ENCODE measurements at places on chromosomes 13 and 19. TPM values are rescaled to one million over a fixed set of nuclear protein-coding genes. Genes with fewer than 3 reads are reported as not detected.

WDR18 gene
- 6.8 TPM for total RNA-seq

CGB8 gene
- total RNA-seq = not detected

ATP1A3 gene
- total RNA-seq = 0.14 TPM

RASAL3 gene
- 4.1 TPM for total RNA-seq

CLEC17A gene
- total RNA-seq = not detected

TUBB4A gene
- total RNA-seq = not detected

RAB3D gene
- 14.2 TPM for total RNA-seq

CGB2 gene
- not detected for total RNA-seq

ZNF709 gene
- 3.5 TPM for total RNA-seq

ZNF823 gene
- total RNA-seq = 8.2 TPM

ODAD3 gene
- total RNA-seq = 0.35 TPM

N4BP2L1 gene
- 31.7 TPM for total RNA-seq

- DNase-seq = no peak
Measured at GRCh38 chr13:97953376-97953970, at the start of gene IPO5. Gene IPO5 (plus strand): TSS chr13:97953675. CDS start chr13:97976697, 23,022 bp downstream.

DNA sequence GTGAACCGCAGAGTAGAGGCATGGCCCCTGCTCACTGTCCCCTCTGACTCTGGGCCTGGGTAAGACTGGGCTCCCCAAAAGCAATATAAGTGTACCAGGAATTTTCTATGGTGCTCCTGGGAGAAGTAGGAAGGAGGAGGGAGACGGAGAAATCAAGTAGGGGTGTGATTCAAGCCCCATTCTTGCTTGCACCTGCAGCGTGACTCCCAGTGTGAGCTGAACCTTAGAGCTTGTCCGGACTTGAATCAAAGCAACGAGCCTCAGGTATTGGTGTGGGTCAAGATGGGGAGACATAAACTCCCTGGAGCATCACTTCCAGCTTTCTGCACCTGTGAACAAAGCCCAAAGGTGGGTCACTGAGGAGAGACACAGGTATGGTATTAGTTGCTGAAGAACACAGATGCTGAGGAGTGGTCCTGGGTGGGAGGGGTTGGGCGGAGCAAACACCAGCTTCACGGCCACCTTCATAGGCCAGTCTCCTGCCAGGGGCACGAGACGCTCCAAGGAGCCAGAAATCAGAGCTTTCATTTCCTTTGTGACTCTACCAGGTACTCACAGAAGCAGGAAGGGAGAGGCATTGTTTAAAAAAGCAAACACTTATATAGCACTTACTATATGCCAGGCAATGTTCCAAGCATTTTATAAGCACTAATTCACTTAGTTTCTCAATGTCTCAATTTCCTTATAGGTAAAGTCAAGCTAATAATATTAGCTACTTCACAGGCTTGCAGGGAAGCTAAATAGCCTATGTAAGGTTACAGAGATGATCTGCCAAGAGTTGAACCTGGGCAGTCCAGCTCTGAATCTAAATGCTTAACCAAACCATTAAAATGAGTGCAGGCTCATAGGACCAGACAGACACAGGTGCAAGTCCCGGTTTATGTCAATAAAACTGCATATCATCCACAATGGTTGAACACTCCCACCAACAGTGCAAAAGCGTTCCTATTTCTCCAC lies 775.3 kb downstream of the UQCRFS1 start:
- no peak for DNase-seq

DNA sequence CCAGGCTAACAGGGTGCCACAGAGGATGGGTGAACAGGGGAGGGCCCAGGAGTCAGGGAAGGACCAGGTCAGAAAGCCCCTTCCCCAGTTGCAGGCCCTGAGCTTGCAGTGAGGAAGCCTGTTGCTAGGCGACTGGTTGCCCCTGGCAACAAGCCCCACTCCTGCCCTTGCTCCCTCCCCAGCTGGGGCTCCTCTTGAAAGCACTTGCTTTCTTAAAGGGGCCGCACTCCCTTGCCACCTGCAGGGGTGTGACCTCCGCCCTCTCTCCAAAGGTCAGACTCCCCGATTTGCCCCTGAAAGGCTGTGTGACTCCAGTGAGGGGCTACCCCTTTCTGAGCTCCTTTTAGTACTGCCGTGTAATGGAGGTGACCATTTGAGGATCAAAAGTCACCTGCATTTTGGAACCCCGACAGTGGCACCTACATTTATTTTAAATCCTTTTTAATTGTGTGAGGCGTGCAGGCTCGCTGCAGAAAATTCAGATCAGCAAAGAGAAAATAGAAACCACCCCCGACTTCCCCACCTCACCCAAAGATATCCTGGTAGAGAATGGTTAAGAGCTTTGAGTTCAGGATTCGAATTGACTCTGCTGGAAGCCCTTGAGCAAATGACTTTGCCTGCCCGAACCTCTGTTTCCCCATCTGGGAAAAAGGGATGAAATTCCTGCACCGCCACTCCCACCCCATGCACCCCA lies 4.8 kb downstream of the FCHO1 start:
- DNase-seq = no peak

GRCh38 chr19:50020481-50020880 lies 4.7 kb downstream of the VRK3 start:
- no peak for DNase-seq

DNA sequence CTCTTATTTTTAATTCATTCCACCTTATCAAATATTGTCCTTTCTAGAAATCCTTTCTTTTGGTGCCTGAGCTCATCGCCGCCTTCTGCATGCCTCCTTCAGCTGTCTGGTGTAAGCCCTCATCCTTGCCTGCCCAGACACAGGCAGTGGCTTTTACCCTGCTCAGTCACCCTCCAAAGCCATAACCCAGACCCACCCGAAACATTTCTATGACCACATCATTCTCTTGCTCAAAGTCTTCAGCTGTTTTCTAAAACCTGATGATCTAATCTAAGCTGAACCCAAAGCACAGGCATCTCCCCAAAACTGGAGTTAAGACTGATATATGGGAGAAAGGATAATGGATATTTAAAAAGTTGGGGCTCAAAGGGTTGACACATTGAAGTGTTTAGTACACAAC lies 753.7 kb upstream of the SGCG start:
- DNase-seq = no peak

- no peak for DNase-seq
Measured at GRCh38 chr13:37656247-37656940, 57.8 kb upstream of the POSTN start.

DNA sequence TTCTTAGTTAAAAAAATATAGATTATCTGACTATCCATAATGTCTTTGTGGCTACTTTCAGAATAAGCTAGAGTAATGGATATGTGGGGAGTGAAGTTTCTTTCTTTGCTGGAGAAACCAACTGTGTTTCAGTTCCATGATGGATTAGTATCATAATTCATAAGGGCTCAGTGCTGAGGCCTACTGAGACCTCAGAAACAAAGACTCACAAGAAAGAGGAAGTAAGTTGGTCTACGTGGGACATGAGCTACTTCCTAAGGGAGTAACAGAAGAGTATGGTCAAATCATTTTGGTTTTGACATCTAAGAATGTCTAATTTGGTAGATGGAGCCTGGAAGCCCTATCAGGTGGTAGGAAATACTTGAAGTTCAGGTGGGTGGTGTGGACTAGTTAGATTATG lies 99.0 kb upstream of the HTR2A start:
- no peak for DNase-seq

- DNase-seq = no peak
Measured at GRCh38 chr13:32309312-32310133, 5.6 kb downstream of the ZAR1L start.

- no peak for DNase-seq
Measured at GRCh38 chr19:12985049-12985776, 10.1 kb upstream of the NFIX start.

DNA sequence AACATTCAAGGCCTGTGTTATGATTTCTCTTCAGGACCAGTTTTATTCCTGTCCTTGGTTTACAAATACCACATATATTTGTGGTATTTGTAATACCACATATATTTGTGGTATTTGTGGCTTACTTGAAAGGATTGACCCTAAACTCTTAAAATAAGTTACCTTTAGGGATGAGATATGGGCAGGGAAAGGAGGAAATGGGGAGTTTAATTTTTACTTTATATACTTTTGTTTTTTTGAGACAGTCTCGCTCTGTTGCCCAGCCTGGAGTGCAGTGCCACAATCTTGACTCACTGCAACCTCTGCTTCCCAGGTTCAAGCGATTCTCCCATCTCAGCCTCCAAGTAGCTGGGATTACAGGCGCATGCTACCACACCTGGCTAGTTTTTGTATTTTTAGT lies 2.3 kb upstream of the TGDS start:
- no peak for DNase-seq

DNA sequence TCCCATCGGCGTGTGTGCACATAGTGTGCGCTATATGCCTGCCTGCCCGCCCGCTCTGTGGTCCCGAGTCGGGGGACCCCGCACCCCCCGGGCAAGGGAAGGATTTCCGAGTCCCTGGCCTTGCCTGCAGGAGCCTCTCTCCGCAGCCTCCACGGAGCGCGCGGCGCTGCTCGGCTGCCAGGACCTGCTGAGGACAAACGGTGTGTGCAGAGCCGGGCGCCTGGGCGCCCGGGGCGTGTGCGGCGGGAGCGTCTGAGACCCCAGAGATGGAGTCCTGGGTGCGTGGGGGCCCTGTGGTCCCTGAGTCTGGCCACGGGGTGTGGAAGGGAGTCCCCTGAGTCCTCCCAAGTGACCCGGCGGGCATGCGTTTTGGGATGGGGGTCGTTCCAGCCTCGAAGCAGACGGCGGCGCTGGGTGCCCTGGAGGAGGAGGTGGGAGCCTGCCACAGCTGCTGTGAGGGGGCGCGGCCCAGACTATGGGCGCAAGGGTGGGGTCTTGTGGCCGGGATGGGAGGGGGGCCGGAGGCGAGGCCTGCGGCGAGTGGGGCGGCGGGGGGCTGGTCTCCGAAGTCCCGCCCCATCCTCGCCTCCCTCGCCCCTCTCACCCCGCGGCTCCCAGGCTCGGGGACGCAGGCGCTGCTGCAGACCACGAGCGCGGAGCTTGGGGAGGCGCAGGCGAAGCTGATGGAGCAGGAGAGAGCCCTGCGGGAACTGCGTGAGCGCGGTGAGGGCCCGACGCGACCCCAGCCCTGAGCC lies 25.3 kb downstream of the CLEC4M start:
- DNase-seq = no peak

GRCh38 chr19:5882421-5882968 lies 12.2 kb upstream of the FUT5 start:
- DNase-seq = no peak

DNA sequence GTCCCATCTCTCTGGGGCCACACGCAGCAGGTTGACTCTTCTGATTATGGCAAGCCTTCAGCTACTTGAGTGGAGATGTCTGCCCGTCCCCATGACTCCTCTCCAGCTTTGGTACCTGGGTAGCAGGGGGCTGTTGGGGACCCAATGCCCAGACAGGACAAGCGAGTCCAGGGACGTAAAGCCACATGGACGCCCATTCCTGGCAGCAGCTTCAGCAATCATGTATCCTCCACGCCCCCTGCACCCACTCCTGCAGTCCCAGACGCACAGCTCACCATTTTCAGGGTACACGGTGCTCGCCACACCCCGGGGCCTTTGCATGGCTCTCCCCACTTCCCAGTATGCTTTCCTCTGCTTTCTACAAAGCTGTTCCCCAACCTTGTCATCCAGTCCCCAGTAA lies 22.0 kb upstream of the VSTM2B start:
- DNase-seq = no peak

DNA sequence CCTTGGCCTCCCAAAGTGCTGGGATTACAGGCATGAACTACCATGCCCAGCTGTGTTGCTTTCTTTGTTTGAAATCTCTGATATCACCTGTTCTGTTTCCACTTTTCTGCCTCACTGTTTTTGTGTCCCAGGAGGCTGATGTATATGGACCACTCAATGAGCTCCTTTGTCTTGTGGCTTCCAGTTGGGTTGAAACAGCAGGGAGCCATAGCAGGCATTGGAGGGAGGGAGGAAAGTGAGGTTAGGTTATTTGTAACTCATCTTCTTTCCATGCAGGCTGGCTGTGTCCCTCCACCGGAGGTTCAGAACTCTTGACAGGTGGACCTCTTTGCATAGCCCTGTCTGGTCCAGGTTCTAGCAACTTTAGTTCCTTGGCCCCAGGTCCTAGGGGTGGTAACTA lies 6.1 kb upstream of the CYP4F22 start:
- no peak for DNase-seq

GRCh38 chr19:30518965-30519606 lies 146.9 kb downstream of the ZNF536 start:
- no peak for DNase-seq

DNA sequence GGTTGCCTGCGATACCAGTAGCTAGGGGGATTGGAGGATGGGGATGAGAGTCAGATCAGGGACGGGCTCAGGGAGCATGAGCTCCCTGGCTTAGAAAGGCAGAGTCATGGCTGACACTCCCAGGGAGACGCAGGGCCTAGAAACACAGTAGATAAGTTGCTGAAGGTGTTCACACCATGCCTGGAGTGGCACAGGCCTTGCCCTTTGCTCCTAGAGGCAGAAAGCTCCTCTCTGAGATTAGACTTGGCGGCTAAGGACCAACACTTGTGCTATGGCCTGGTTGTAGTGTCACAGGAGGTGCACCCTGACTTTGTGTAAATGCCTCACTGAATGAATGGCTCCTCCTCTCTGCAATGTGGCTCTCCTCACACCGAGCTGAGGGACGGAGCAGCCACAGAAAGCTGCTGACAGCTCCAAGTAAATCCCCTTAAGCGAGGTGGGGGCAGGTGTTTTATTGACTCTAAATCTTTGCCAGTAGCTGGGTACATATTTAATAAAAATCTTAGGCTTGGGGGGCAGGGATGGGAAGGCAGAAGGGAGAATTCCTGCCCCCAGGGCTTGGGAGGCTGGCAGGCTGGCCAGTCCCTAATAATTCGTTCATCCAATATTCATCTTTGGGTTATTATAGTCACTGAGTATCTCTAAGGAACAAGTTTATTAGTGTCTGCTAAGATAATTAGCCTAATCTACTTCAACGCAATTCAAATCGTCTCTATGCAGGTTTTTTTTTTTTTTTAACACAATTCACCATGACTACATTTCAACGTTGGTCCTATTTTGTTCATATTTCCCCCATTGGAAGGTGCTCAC lies 54.9 kb downstream of the SIAH3 start:
- no peak for DNase-seq

- no peak for DNase-seq
Measured at GRCh38 chr13:72808917-72809500, 27.1 kb downstream of the PIBF1 start.

- no peak for DNase-seq
Measured at GRCh38 chr19:54026656-54027055, 35.2 kb downstream of the CACNG6 start.

GRCh38 chr13:22276616-22277015 lies 605.7 kb downstream of the FGF9 start:
- DNase-seq = no peak

GRCh38 chr19:49315111-49315510 lies 9.9 kb downstream of the SLC6A16 start:
- no peak for DNase-seq

- no peak for DNase-seq
Measured at GRCh38 chr13:106701771-106702341, 133.9 kb upstream of the ARGLU1 start.

DNA sequence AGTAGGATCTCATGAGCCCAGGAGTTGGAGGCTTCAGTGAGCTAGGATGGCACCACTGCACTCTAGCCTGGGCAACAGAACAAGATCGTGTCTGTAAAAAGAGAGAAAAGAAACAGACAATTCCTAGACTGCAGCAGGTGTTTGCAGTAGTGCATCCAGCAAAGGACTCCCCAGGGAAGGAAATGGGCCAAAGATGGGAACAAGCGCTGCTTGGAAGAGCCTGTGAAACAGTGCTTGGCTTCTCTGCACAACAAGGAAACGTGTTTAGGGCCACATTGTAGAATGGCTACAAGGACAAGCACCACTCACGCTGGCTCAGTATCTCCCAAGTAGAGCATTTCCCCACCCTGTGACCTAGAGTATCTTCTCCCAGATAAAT lies 35.5 kb upstream of the LDLR start:
- no peak for DNase-seq

- DNase-seq = no peak
Measured at GRCh38 chr19:47512948-47513319, 1.9 kb downstream of the NAPA start.
